ENCODE measurements at places on chromosomes 3 and 15.

- DNase-seq: peak; percentile 36
These were observed 152.2 kb upstream of the SLC2A2 start for GRCh38 chr3:171178714-171179113.

- peak; percentile 27 for DNase-seq
These were observed 123.1 kb downstream of the DMXL2 start for GRCh38 chr15:51499379-51499976.

GRCh38 chr15:52670087-52670486 is 9.1 kb downstream of the ATOSA start:
- no peak for DNase-seq

- peak; percentile 65 for DNase-seq
These were observed 32.8 kb downstream of the TPM1 start for GRCh38 chr15:63075015-63075983.

- DNase-seq: no peak
These were observed 66.6 kb downstream of the ARPP21 start for GRCh38 chr3:35705904-35706303.

Measured in adipocyte (in vitro differentiated cells).